ENCODE measurements at places on chromosomes 7 and 10.

DNA sequence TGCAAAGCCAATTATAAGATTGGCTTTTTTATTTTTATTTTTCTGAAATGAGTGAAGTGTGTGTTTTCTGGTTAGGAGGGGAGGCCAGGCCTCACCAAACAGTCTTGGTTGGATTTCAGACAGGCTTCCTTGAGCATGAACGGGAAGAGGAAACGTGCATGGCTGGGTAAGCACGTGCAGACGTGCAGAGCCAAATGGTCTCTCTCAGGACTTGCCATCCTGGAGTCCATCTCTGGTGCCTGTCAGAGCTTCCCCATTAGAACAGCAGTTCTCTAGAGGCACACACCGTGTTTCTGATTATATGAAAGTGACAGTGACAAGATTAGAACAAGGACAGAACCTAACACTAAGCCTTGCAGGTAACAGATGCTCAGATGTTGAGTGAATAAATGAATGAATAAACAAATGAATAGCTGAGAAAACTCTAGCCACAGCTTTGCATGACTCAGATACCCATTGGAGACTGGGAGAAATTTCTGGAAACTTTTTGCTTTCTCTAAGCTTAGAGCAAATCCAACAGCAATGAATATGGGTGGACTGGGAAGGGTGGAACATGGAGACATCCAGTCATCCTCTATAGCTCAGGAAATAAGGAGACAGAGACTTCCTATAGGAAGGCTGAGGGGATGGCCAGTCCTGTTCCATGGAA, 11.8 kb upstream of the CALD1 start:
- DNase-seq: no peak

- DNase-seq: no peak
Measured at GRCh38 chr10:34206935-34207268, 608.2 kb downstream of the PARD3 start.

GRCh38 chr7:145903658-145904057, 212.9 kb upstream of the CNTNAP2 start:
- DNase-seq: no peak

DNA sequence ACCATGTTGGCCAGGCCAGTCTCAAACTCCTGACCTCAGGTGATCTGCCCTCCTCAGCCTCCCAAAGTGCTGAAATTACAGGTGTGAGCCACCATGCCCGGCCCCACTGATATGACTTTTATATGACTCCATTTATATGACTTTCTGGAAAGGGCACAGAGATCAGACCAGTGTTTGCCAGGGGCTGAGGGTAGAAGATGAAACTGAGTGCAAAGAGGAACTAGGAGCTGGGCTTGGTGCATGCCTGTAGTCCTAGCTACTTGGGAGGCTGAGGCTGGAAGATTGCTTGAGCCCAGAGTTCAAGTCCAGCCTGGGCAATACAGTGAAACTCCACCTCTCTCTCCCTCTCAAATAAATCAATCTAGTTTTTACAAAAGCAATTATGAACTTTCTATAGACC, 7.5 kb downstream of the BRAF start:
- no peak for DNase-seq

GRCh38 chr7:47536661-47537611, 45.0 kb downstream of the TNS3 start:
- peak; percentile 60 for DNase-seq
